ENCODE measurements at places on chromosomes 4 and X.

- DNase-seq: no peak
These were observed 50.1 kb downstream of the FBXW7 start for GRCh38 chr4:152485726-152486276.

- DNase-seq: no peak
These were observed 13.9 kb downstream of the CPZ start for GRCh38 chr4:8606476-8606875.

GRCh38 chr4:55920571-55920970, 28.2 kb upstream of the CEP135 start:
- no peak for DNase-seq

- no peak for DNase-seq
These were observed 42.0 kb upstream of the FBXW7 start for GRCh38 chr4:152577708-152578396.

- DNase-seq: no peak
These were observed 65.8 kb downstream of the PDLIM5 start for GRCh38 chr4:94517492-94517891.

DNA sequence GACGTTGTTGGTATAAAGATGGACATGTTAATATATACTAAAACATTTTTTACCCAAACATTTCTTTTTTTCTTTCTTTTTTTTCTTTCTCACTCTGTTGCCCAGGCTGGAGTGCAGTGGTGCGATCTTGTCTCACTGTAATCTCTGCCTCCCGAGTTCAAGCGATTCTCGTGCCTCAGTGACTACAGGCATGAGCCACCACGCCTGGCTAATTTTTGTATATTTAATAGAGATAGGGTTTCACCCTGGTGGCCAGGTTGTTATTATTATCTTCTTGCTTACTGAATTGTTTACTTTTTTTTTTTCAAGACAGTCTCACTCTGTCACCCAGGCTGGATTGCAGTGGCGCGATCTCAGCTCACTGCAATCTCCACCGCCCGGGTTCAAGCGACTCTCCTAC, 68.8 kb downstream of the HOPX start:
- DNase-seq: no peak

- no peak for DNase-seq
These were observed 566.0 kb upstream of the TENM3 start for GRCh38 chr4:181677201-181677600.
